ENCODE measurements at places on chromosomes 12 and 14.

GRCh38 chr14:94936901-94937685 lies 167.2 kb upstream of the GSC start:
- DNase-seq, result no peak

- no peak for DNase-seq
Measured at GRCh38 chr12:124678421-124678893, 111.0 kb upstream of the NCOR2 start.

GRCh38 chr12:51013441-51013840 lies 12.7 kb downstream of the SLC11A2 start:
- DNase-seq, result no peak

DNA sequence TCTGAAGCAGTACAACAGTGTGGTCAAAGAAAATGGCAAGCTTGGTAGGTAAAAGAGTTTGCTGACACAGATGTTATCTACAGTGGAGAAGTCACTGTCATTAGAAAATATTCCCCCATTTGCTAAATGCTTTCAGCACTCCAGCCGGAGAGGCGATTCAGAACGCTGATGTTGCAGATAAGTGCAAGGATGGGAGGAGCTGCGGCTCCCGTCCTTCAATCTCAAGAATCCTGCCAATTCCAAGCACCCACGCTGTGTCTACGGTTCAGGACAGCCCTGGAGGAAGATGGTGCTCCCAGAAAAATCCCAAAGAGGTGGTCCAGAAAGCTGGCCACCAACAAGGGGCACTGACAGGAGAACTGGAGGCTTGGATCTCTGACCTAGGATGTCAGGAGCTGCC lies 79.1 kb downstream of the ZFP36L1 start:
- DNase-seq, result no peak

- DNase-seq, result no peak
Measured at GRCh38 chr14:90733139-90733808, 83.0 kb downstream of the TTC7B start.

DNA sequence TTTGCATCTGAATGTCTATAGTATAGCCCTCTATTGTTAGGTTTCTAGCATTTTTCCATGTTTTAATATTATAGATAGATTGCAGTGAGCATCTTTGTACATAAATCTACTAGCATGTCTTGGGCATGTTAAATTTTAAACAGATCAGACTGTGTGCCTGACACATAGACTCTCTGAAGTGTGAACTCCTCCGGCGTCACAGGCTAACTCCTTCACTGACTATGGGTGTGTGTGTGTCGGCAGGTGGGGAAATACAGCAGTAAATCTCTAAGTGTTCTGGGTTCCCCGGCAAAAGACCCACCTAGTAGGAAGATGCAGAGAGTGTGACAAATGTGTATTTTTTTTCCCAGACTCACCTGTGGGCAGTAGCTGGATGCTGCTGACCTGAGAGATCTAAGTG lies 2.3 kb downstream of the VWF start:
- DNase-seq, result no peak

DNA sequence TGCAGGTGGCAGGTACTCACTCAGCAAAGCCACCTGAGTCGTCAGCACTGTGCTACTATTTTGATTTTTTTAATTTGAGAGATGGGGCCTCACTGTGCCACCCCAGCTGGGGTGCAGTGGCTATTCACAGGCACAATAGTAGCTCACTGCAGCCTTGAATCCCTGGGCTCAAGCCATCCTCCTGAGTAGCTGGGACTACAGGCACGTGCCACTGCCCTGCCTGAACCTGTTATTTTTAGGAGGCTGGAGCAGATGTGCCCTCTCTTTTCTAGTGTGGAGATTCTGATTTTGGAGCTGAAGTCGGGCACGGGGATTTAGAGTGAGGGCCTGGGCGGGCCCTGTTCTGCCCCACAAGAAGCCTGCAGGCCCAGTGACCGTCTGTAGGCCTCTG lies 17.3 kb downstream of the SLC25A47 start:
- DNase-seq, result no peak

DNA sequence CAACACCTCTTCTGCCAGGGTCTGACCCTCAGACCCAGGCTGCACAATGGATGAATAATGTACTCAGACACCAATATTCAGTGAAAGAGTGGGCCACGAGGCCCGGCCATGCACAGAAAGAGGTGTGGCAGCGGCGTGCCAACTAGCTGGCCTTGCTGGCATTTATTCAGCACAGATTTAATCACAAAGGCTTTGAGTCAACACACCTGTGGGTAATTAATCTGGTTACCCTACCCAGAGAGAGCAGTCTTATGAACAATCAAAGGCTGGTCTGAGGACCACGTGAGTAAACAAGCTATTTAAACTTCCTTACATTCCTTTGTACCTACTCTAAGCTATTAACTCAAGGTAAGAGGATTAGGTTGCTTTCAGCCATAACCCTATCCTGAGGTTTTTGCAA lies 324.8 kb downstream of the C12orf50 start:
- DNase-seq, result no peak

- no peak for DNase-seq
Measured at GRCh38 chr12:63305901-63306875, 155.2 kb upstream of the AVPR1A start.

GRCh38 chr12:118044075-118044474 lies 16.9 kb downstream of the WSB2 start:
- no peak for DNase-seq

DNA sequence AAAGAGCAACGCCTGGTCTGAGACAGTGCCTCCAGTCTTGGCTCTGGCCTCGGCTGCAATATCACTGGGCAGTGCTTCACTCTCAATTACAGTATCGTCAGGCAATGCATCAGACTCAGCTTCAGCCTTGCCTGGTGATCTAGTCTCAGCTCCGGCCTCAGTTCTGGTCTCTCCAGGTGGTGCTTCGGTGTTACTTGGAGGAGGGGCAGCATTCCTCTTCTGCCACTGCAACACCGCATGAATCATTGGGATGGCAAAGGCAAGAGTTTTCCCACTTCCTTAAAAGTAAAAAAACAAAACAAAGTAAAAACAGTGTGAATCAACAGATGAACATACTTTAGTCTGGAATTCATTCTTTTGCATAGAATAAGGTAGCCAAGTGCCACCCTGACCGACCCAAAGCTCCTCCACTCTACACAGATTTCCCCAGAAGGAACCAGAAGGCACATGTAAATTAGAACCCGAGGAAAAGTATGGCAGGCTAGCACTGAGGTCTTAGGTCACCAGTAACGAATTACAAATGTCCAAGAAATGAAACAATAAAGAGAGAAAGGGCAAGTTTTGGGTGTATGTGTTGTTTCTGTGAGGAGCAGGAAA lies 18.6 kb downstream of the DDX24 start:
- DNase-seq, result peak; percentile 75

GRCh38 chr12:77592836-77593235 lies 237.9 kb upstream of the NAV3 start:
- no peak for DNase-seq

DNA sequence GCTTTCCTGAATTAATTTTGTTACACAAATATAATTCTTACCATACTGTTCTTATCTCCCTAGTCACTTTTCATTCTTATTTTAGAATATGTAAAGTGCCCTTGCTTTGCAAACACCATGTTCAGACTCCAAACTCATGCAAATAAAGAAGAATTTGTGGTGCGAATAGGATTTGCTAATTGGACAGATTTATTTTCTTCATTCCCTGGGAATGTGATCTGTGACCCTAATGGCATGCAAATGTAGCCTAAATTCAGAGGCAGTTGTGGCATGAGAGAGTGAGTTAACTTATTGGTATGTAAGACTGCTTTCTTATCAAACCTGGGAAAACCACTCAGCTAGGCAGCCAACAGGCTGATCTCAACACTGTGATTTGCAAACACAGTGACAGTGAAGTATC lies 10.0 kb downstream of the CAPZA3 start:
- DNase-seq, result peak; percentile 99

DNA sequence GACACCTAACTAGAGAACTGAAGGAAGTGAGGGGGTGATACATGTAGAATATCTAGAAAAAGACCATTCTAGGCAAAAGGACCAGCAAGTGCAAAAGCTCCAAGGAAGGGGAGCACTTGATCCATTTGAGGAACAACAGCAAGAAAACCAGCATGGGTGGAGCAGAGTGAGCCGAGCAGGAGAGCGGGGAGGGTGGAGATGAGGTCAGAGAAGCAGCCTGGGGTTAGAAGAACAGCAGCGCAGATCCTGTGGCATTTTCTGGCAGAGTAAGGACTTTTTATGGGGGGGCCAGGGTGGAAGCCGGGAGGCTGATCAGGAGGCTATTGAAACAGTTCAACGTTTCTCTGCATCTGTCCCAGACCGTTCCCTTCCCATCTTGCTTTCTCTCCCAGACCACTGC lies 24.5 kb upstream of the TMCC3 start:
- DNase-seq, result no peak

- DNase-seq, result no peak
Measured at GRCh38 chr12:6332459-6332858, 9.4 kb downstream of the TNFRSF1A start.

- no peak for DNase-seq
Measured at GRCh38 chr12:106070147-106070546, 68.6 kb downstream of the NUAK1 start.

- no peak for DNase-seq
Measured at GRCh38 chr12:100186071-100186470, 14.5 kb upstream of the ACTR6 start.

DNA sequence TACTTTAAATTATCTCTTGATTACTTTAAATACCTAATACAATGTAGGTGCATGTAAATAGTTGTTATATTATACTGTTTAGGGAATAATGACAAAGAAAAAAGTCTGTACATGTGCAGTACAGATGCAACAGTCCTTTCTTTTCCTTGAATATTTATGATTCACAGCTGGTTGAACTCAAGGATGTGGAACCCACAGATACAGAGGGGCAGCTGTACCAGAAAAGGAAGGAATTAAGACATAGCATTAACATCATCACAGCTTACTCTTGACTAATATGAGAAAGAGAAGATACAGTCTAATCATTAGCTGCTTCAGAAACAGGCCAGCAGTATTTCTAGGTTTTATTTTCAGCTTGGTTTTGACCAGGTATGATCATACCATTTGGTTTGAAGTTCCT lies 34.7 kb upstream of the AP4S1 start:
- peak; percentile 69 for DNase-seq

DNA sequence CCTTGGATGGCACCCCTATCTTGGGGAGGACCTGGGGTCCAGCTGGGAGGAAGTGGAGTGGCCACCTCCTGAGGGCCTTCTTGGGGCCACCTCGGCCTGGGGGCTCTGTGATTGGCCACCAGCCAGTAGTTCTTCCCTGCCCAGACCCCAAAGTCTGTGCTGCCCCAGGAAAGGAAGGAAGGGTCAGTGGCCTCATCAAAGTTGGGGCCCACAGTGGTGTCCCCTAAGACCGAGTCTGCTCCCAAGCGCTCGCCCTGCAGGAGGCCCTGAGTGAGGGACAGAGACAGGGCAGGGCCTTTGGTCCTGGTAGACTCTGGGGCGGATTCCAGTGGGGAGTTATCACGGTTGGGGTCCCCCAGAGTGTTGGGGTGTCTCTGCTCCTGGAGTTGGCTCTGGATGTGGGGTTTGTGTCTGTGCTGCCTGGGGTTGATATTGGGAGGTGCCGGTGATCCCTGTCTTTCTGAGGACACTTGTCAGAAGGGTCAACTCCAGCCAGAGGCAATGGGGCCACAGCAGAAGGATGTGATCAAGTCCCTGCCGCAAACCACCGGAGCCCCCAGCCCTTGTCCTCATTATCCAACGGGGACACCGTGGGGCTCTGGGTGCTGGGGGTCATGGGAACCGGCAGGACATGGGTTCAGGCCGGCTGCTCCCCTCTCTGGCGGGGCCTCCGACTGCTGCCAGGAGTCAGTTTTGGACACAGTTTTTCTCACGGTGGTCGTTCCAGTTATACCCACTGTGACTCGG lies 364.3 kb downstream of the TMEM121 start:
- DNase-seq, result no peak

- no peak for DNase-seq
Measured at GRCh38 chr12:44780221-44780790, 95.8 kb downstream of the NELL2 start.

DNA sequence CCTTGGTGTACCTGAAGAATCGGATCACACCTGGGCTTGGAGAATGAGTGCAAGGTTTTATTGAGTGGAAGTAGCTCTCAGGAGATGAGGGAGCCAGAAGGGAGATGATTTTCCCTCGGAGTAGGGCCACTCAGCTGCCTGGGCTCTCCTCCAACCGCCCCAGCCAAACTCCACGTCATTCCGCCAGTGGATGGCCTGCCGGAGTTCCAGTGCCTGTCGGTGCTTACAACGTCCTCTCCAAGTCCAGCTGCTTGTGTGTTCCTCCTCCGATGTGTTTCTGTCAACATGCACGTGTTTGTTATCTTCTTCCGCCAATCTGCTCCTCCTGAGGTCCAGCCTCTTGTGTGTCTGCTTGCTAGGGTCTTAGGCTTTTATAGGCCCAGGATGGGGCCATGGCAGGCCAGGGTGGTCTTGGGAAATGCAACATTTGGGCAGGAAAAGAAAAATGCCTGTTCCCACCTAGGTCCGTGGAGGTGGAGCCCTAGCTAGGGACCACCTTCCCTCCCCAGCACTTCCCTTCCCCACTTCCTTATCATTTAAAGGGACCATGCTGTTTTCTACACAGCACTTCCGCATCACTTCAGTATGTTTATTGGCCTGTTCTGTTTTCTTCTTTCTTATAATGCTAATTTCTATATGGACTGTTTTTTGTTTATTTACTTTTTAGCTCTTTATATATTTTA lies 343.2 kb downstream of the PDZRN4 start:
- no peak for DNase-seq

- DNase-seq, result no peak
Measured at GRCh38 chr14:98947911-98948595, 323.9 kb downstream of the BCL11B start.

DNA sequence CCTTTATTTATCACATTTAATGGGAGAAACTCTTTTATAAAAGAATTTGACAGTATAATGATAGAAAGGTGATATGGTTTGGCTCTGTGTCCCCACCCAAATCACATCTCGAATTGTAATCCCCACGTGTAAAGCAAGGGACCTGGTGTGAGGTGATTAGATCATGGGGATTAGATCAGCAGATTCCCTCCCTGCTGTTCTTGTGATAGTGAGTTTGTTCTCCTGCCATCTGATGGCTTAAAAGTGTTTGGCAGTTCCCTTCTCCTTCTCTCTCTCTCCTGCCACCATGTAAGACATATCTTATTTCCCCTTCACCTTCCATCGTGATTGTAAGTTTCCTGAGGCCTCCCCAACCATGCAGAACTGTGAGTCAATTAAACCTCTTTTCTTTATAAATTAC lies 1110.3 kb downstream of the FLRT2 start:
- no peak for DNase-seq

GRCh38 chr12:110726028-110726427 lies 16.7 kb downstream of the PPP1CC start:
- DNase-seq, result no peak

DNA sequence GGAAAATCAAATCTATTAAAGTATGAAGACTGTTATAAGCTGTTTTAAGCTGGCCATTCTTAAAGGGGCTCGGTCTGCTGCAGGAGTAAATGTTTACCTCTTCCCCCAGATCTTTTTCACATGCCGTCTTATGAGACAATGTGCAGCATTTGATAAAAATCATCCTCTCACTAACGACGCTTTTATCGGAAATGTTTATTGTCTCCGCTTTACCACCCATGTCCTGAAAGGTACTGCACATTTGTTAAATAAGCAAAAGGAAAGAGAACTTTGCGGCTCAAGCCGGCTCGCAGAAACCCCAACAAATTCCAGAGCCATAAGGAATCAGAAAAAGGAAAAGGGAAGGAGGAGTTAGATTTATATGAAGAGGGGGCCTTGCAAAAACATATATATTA lies 137.8 kb downstream of the HMGA2 start:
- no peak for DNase-seq

- no peak for DNase-seq
Measured at GRCh38 chr12:64660237-64661018, 50.1 kb downstream of the RASSF3 start.

GRCh38 chr14:24858052-24858451 lies 191.9 kb downstream of the STXBP6 start:
- DNase-seq, result no peak

- DNase-seq, result no peak
Measured at GRCh38 chr12:65952737-65953209, 128.5 kb downstream of the HMGA2 start.
